ENCODE measurements at places on chromosomes 5 and 9.

GRCh38 chr9:107158321-107158720 lies 124.8 kb upstream of the RAD23B start:
- DNase-seq, result no peak

- no peak for DNase-seq
These were observed 37.5 kb downstream of the ERGIC1 start for GRCh38 chr5:172871536-172871935.

DNA sequence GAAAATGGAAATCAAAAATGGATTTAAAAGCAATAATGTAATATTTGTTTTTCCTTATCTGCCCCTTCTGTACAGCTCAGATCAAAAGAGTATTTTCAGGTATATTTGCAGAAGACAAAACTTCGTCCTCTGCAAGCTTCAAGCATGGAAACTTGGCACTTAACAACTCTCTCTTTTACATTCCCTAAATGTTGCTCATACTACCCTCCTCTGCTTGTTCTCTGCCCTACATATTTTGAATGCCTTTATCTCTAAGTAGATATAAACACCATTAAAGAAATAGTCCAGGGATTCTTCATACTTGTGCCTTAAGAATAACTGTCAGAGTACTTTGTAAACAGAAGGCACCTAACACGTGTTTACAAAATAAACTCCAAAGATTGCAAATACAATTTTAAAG lies 19.2 kb upstream of the SMC2 start:
- no peak for DNase-seq

- DNase-seq, result no peak
These were observed 96.5 kb downstream of the EHMT1 start for GRCh38 chr9:137715321-137715720.

DNA sequence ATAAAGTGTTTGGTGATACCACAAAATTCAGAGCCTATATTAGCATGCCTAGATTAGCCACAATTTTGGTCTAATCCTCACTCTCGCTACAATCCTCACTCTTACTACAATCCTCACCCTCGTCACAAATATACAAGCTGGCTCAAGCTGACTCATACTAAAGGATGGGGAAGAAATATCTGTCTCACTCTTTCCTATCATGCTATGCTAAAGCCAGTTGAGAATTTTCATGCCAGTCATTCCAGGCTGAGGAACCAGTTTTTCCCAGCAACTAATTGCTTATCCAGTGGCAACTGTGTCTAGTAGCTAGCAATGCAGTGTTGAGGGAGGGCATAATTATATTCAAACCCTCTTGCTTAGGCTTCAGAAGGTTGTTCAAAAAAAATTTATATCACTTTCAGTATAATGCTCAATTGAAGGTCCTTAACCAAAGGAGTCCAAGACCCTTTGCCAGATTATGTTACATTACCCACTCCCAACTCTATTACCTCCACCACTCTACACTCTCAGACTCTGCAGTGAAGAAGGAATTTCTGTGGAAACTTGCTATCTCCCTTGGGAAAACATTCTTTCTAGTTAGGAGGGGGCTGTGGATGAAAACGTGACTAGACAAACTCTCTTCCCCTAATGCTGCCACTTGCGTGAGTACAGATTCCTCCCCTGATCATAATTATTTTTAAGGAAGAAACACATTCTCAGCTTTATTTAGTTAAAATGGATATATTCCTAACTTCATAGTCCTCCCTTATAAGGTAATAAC lies 810.3 kb upstream of the ACO1 start:
- DNase-seq, result no peak

- DNase-seq, result no peak
These were observed 2054.2 kb downstream of the MAT2B start for GRCh38 chr5:165559645-165560044.

- no peak for DNase-seq
These were observed 79.6 kb downstream of the WNK2 start for GRCh38 chr9:93263334-93264229.

GRCh38 chr5:140828362-140828737 lies 590 bp downstream of the PCDHA6 start:
- DNase-seq, result no peak

GRCh38 chr9:36780186-36780585 lies 207.5 kb downstream of the MELK start:
- no peak for DNase-seq

- no peak for DNase-seq
These were observed 110.5 kb upstream of the CD180 start for GRCh38 chr5:67306965-67307607.

- no peak for DNase-seq
These were observed 445.6 kb downstream of the TAF11L14 start for GRCh38 chr5:18079831-18080230.

- no peak for DNase-seq
These were observed 68.9 kb downstream of the COMMD10 start for GRCh38 chr5:116153687-116154174.

DNA sequence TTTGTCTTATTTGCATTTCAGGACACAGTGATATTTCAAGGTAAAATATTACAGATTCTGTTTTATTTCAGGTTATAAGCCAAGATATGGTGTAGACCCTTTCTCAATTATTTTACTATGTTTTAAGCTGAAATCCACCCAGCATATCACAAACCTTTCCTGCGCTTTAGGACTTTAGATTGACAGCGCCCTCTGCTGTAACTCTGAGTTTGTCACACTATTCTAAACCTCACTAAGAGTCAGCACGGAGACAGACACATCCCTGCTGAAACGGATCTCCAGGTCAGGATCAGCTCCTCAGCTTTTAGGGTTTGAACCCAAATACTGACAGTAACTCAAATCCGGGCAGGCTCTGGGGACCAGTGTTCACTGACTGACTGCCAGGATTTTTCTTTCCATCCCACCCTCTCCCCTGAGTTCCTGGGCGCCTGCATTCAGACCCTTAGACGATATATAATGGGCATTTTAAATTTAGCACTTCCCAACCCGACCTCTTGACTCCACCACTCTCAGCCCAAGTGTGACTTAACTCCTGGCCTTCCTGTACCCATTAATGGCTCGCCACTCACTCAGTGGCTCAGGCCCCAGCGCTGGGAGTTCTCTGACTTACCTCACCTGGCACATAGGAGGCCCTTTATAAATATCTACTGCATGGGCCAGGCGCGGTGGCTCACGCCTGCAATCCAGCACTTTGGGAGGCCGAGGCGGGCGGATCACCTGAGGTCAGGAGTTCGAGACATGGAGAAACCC lies 33.5 kb downstream of the TLX3 start:
- no peak for DNase-seq

GRCh38 chr5:79111960-79112702 lies 522 bp downstream of the BHMT start:
- no peak for DNase-seq

DNA sequence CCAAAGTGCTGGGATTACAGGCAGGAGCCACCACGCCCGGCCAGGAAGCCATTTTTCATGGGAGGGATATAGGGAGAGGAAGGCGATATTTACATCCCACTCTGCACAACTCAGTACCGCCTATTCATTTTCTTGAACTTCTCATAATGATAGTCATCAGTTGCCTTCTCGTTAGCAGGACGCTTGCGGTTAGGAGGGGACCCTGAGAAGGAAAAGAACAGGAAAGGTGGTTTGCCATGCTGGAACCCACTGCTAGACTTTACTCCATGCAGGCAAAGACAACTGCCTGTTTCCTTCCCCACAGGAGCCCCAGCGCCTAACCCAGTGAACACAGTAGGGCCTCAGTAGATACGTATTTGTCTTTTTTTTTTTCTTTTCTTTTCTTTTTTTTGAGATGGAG lies 4.1 kb upstream of the TOR1A start:
- no peak for DNase-seq

DNA sequence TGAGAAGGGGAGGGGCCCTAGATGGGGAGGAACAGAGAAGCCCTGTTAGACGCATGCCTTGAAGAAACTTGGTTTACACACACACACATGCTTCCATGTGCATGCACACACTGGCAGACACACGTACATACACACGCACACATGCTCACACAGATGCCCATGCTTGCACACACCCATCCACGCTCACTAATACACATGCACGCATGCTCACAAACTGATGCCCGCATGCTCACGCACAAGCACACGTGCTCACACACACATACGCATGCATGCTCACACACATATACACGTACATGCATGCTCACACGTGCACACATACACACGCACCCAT lies 32.1 kb upstream of the EGFL7 start:
- no peak for DNase-seq

GRCh38 chr9:126699401-126699881 lies 85.7 kb downstream of the LMX1B start:
- DNase-seq, result no peak

DNA sequence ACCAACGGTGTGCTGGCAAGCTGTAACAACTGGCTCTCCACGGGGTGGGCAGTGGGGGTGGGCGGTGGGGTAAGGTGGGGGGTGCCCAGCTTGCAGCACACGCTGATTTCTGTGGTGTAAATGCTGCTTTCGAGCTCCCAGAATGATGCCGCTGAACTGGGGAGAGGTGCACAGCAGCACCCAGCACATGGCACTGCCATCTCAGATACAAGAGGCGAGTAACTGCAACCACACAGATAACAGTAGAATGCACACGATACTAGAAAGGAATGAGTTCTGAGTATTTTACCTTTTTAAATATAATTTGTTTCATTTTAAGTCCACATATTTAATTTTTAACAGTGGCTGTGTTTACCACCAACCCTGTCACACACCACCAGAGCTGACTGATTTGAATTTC lies 87.9 kb downstream of the SEMA4D start:
- no peak for DNase-seq

- DNase-seq, result no peak
These were observed 30.6 kb upstream of the IQGAP2 start for GRCh38 chr5:76372323-76373054.

GRCh38 chr5:50694027-50694590 lies 27.7 kb downstream of the PARP8 start:
- no peak for DNase-seq

DNA sequence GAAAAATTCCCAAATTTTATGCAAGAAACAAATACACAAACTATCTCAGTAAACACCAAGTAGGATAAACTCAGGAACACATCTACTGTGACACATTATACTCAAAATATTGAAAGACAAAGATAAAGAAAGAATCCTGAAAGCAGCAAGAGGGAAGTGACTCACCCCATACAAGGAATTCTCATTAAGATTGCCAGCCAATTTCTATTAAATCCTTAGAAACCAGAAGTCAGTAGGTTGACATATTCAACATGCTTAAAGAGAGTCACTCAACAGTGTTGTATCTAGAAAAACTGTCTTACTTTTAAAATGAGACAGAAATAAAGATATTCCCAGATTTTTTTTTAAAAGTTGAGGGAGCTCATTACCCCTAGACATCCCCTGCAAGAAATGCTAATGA lies 15.5 kb downstream of the SPATA31E1 start:
- no peak for DNase-seq

- DNase-seq, result no peak
These were observed 8.5 kb downstream of the BAAT start for GRCh38 chr9:101376111-101376848.

All from stimulated activated CD4-positive, alpha-beta T cell treated with anti-CD3 and anti-CD28 coated beads, Interleukin-4, amount 100 ng/mL, for 1 hour (primary cell).